Transverse colon (tissue), 4 donors: ENCODE measurements at places on chromosomes 7 and 10. TPM values are rescaled to one million over a fixed set of nuclear protein-coding genes. Genes with fewer than 3 reads are reported as not detected.

DNA sequence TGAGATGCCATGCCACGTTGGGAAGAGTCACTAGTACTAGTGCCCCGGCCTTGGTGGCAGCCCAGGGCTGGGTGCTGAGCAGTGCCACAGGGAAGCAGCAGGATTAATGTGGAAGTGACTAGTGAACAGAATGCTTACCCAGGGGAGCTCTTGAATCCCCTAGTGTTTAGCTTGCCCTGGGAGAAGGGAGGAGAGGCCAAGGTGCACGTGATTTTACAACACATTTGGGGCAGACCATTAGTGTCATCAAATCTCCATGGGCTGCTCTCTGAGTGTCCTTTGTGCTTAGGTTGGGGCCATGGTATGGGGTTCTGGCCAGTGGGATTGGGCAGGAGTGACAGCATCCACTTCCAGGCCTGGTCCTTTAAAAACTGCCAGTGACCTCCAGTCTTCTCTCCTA, 37.5 kb downstream of the ARHGAP22 start:
- no peak for DNase-seq

DNA sequence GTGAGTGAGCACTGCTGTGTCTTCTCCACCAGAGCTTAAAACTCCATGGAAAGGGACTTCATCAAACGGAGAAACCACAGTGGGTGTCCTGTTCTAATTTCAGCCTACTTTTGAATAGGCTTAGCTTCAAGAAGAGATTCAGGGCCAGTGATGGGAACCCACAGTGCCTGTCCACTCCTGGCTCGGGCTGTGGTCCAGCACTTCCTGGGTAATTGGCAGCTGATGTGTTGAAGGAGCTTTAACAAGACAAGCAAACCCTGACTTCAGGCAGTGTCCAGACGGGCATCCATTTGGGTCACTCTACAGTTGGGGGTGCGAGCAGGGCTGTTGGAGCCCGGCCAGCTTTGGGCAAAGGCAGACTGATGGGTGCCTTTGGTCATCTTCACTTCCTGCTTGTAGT, 14.5 kb downstream of the VWC2 start:
- DNase-seq = no peak

Gene IFIT1B
- total RNA-seq = not detected

- no peak for DNase-seq
These were observed 46.0 kb downstream of the ZNRF2 start for GRCh38 chr7:30330134-30331111.

DNA sequence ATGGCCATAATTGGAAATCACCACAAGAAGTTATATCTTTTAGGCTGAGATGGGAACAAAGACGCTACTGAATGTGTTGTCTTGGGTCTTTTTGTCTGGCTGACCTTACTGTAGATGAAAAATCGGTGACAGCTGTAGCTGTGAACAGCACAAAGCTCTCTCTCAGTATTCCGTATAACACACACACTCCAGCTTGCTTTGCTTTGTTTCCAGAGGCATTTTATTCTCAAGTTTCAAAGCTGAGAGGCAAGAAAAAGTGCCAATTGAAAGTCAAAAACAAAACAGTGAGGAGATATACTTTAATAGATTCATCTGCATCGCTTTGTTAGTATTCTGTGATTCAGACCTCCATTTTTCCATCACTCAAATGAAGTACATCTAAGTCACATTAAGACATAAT, 39.6 kb upstream of the CABCOCO1 start:
- DNase-seq = no peak

Gene SH2B2
- total RNA-seq = 2.0 TPM

Gene EPHA1
- total RNA-seq = 29.9 TPM

GRCh38 chr10:101162677-101163076, 31.6 kb downstream of the TLX1 start:
- no peak for DNase-seq

- DNase-seq = no peak
These were observed 38.7 kb upstream of the ARHGAP21 start for GRCh38 chr10:24762161-24762924.

Gene TAF6
- total RNA-seq = 581 TPM

DNA sequence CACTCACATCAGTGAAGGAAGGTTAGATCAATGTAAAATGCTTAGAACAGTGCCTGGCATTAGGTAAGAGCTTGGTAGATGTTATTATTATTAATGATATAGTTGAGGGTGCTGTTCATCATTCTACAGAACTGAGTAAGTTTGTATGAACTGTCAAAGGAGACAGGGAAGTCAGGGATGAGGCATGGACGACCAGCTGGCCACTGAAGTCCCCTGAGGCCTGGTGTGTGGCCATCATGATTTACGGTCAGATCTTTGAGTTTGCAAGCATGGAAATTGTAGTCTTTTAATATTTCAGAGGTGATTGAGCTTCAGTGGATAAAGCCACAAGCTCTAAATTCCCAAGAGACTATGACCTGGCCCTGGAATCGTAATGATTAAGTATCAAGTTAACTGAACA, 6.9 kb downstream of the ARMC3 start:
- DNase-seq = no peak

- no peak for DNase-seq
These were observed 166.8 kb upstream of the MAGI2 start for GRCh38 chr7:79620291-79620690.

GRCh38 chr10:63773962-63774361, 252.8 kb downstream of the REEP3 start:
- no peak for DNase-seq

Gene ICA1
- total RNA-seq = 48.7 TPM

Gene CISD1
- 3.7 TPM for total RNA-seq

Gene MMD2
- not detected for total RNA-seq

DNA sequence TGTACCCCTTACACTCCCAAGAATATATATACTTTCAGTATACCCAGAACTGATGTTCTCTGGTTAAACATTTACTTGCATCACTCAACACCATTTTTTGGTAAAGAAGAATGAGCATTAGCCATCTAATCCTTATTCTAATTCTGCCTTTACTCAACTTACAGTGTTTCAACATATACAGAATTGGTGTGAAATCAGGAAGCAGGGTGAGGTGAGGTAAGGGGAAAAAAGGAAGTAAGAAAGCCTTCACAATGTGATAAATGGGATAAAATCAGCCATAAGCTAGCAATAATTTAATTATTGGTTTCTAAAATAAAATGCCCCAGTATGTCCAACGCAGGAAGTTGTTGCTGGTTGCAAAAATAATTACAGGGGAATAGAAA, 605.4 kb downstream of the KCNMA1 start:
- no peak for DNase-seq

- no peak for DNase-seq
These were observed 9.4 kb downstream of the DLX5 start for GRCh38 chr7:97015279-97015678.

Gene NXPH1
- not detected for total RNA-seq
